Activated naive CD8-positive, alpha-beta T cell treated with anti-CD3 and anti-CD28 coated beads for 36 hours (primary cell): ENCODE measurements at places on chromosomes 7 and 10. TPM values are rescaled to one million over a fixed set of nuclear protein-coding genes. Genes with fewer than 3 reads are reported as not detected.

Gene CFAP58
- 0.41 TPM for total RNA-seq

- H3K27ac ChIP-seq, result no peak overlapping the region
- DNase-seq, result no peak
- H3K4me1 ChIP-seq, result peaks cover 9% of the 10 kb centered on the region
- no peaks in the 10 kb centered on the region for H3K27me3 ChIP-seq
- H3K4me3 ChIP-seq, result no peak overlapping the region
These were observed 66.6 kb downstream of the CALML3 start for GRCh38 chr10:5591336-5591824.

GRCh38 chr10:125144693-125145623 lies 15.4 kb downstream of the CTBP2 start:
- no peak for DNase-seq
- H3K36me3 ChIP-seq, result no peaks in the 10 kb centered on the region
- peaks cover 53% of the 10 kb centered on the region for H3K27me3 ChIP-seq
- no peak overlapping the region for H3K27ac ChIP-seq
- no peaks in the 10 kb centered on the region for H3K4me1 ChIP-seq

DNA sequence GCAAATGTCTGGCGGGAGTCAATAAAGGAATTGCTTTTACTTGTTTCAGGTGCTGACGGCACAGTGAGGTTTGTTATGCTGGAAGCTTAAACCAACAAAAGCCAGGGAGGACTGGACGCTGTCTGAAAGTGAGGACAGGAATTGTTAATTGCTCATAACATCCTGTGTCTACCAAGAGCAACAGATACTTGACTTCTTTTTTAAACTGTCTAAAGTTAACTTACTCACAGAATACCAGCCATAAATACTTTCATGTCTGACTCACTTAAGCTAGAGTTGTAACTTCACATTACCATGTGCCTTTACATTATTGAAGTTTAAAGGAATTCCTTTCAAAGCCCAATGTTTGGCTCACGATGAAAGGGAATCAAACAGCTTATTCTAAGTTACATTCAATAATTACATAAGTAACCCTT lies 252.7 kb upstream of the SHH start:
- H3K27ac ChIP-seq, result no peak overlapping the region
- DNase-seq, result no peak

Gene HOXA11
- total RNA-seq, result not detected

DNA sequence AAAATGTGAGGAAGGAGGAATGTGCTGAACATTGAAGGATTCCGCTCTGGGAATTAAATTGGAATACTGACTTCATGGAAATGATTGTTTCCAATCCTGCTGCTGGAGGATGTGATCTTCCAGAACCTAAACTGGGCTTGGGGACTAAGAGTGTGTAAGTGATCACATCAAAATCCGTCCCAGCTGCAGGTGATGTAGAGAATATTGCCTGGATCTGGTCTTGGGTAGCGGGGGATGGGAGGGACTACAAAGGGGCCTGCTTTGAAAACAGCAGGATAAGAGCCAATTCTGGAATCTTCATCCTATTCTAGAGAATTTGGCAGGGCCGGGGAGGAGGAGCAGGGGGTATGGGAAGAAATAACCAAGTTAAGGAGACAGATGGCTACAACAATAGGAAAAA lies 552.2 kb upstream of the FZD8 start:
- H3K4me1 ChIP-seq, result no peaks in the 10 kb centered on the region
- H3K27ac ChIP-seq, result no peak overlapping the region
- no peak overlapping the region for H3K4me3 ChIP-seq
- DNase-seq, result no peak
- H3K27me3 ChIP-seq, result no peaks in the 10 kb centered on the region
- H3K36me3 ChIP-seq, result no peaks in the 10 kb centered on the region

DNA sequence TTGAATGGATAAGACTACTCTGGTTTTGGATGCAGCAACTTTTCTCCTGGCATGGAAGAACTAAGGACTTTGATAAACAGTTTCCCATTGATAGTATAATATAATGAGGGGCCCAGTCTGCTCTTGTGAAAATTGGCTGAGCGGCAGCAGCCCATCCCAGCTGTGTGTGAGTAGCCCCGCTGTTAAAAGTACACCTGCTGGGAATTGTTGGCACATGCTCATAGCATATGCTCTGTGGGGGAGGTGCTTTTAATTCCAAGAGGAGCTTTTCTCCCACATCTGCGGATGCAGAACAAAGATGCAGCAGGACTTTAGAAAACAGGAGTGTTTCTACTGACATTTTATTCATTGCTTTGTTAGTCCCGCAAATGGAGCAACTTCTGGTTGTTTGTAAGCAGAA lies 19.0 kb downstream of the SRI start:
- no peak for DNase-seq
- H3K27me3 ChIP-seq, result no peaks in the 10 kb centered on the region
- no peak overlapping the region for H3K27ac ChIP-seq
- peaks cover 28% of the 10 kb centered on the region for H3K36me3 ChIP-seq
- H3K4me3 ChIP-seq, result no peak overlapping the region
- peaks cover 17% of the 10 kb centered on the region for H3K4me1 ChIP-seq

GRCh38 chr7:132988117-132988516 lies 93.8 kb downstream of the CHCHD3 start:
- no peak overlapping the region for H3K27ac ChIP-seq
- peaks cover 4% of the 10 kb centered on the region for H3K4me1 ChIP-seq
- H3K27me3 ChIP-seq, result no peaks in the 10 kb centered on the region
- DNase-seq, result no peak
- H3K4me3 ChIP-seq, result no peak overlapping the region
- H3K36me3 ChIP-seq, result peaks cover 34% of the 10 kb centered on the region

Gene ASB10
- total RNA-seq, result not detected

DNA sequence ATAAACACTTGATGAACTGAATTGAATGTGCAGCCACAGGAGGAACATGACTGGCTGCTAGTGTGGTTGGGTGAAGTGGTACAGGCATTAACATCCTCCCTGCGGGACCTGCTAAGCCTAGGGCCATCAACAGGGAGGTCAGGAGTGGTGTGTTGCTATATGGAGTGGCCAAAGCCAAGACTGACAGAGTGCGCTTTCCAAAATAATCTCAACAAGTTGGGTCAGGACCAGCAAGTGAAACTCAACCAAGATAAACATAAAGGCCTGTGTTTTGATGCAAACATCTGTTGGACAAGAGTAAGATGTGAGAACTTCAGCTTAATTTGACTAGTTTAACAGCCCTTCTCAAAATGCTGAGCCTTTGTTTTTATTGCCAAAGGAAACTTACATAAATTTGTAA lies 97.7 kb downstream of the WDFY4 start:
- no peak overlapping the region for H3K27ac ChIP-seq
- no peak overlapping the region for H3K4me3 ChIP-seq
- H3K4me1 ChIP-seq, result no peaks in the 10 kb centered on the region
- no peaks in the 10 kb centered on the region for H3K27me3 ChIP-seq
- H3K36me3 ChIP-seq, result no peaks in the 10 kb centered on the region

DNA sequence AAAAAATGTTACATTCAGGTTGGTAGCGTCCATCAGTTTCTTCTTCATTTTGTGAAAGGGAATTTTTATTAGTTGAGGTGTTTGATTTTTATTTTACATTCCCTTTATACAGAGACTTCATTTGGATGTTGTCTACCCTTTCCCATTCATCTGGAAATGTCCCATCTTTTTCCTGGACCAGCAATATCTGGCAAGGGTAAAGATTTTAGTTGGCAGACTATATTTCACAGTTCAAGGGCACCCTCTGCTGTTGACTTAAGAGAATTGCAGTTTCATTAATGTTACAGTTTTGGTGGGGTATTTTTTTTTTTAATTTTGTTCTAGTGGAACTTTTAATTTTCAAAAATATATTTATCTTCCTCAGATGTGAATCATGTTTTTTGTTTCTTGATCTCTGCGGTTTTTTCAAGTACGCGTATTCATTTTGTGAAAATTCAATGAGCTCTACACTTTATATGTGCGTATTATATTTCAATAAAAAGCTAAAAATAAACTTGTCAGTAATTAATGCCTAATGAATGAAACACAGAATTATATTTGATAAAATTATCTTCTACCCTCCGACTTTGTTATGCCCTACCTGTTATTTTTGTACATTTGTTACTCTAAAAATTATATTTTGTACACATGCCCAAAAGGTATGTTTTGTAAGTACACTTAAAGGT lies 97.9 kb upstream of the KLF14 start:
- no peak overlapping the region for H3K27ac ChIP-seq
- peaks cover under 1% of the 10 kb centered on the region for H3K36me3 ChIP-seq
- no peaks in the 10 kb centered on the region for H3K27me3 ChIP-seq
- no peak overlapping the region for H3K4me3 ChIP-seq

GRCh38 chr7:13946181-13946580 lies 43.3 kb downstream of the ETV1 start:
- no peak overlapping the region for H3K4me3 ChIP-seq
- H3K4me1 ChIP-seq, result no peaks in the 10 kb centered on the region

DNA sequence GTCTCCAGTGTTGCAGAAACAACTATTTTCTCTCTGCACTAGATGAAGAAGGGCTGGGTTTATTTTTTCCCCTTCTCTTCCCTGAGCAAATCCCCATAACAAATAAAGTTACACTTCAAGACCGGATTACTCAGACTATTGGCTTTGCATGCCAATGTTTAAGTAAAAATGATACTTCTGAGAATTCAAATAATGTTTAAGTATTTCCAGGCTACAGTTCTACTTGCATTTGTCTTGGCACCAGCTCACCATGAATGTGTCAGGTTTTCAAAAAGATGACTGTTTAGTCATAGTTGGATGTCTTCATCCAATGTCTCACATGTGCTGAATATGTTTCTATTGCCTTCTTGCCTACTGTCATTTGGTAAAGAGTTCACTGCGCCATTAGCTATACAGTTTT lies 912.6 kb downstream of the GATA3 start:
- peaks cover 5% of the 10 kb centered on the region for H3K36me3 ChIP-seq
- no peak overlapping the region for H3K4me3 ChIP-seq
- DNase-seq, result no peak
- no peaks in the 10 kb centered on the region for H3K27me3 ChIP-seq
- no peak overlapping the region for H3K27ac ChIP-seq
- H3K4me1 ChIP-seq, result peaks cover 7% of the 10 kb centered on the region

DNA sequence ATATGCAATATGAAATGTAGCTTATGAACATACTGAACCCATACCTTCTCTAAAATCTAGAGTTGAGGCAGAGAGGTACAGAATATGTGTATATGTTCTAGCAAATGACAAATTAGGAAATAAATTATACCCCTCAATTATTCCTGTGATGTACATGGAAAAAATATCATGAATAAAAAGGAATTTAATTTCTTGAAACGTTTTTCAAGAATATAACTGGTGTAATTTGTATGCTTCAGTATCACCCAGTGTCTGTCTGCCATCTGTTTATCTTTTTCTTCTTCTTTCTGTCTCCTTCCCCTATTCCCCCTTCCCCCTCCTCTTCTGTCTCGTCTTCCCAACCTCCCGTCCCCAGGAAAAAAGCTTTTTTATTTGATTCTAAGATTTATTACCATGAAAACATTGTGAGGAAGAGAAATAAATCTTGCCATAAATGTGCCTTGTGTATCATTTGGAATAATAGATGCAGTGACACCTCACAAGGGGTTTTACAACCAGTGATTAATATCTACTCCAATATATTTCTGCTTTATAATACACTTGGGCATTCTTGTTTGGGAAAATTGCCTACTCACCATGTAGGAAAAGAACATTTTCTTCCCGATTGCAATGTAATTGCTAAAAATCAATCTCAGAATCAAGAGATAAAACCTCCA lies 12.2 kb downstream of the LANCL2 start:
- no peak overlapping the region for H3K4me3 ChIP-seq
- no peak for DNase-seq
- no peaks in the 10 kb centered on the region for H3K27me3 ChIP-seq
- no peak overlapping the region for H3K27ac ChIP-seq
- H3K4me1 ChIP-seq, result peaks cover 8% of the 10 kb centered on the region

DNA sequence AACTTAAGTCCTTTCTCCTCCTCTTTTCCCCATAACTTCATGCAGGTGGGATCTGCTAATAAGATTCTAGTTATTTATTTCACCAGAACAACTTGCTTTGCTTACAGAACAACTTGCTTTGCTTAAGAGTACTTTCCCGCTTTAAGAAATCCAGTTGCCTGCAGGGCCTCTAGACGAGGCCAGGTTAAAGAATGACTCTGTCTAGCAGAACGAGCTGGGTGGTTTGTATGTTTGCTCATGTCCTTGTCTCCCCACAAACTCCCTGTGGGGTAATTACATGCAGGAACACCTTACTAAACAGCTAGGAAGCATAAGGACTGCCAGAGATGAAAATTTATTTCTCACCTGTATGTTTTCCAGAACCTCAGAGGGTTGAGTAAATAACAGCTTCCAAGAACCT lies 8.8 kb upstream of the FZD8 start:
- H3K4me3 ChIP-seq, result no peak overlapping the region
- H3K4me1 ChIP-seq, result no peaks in the 10 kb centered on the region
- no peaks in the 10 kb centered on the region for H3K36me3 ChIP-seq
- peaks cover 19% of the 10 kb centered on the region for H3K27me3 ChIP-seq

Gene AKR1B15
- not detected for total RNA-seq

GRCh38 chr7:127290801-127291361 lies 38.1 kb upstream of the GRM8 start:
- H3K27me3 ChIP-seq, result peaks cover 13% of the 10 kb centered on the region
- no peak for DNase-seq
- H3K36me3 ChIP-seq, result no peaks in the 10 kb centered on the region
- no peaks in the 10 kb centered on the region for H3K4me1 ChIP-seq
- H3K4me3 ChIP-seq, result no peak overlapping the region

Gene ACTL6B
- total RNA-seq, result not detected

Gene WNT8B
- not detected for total RNA-seq

DNA sequence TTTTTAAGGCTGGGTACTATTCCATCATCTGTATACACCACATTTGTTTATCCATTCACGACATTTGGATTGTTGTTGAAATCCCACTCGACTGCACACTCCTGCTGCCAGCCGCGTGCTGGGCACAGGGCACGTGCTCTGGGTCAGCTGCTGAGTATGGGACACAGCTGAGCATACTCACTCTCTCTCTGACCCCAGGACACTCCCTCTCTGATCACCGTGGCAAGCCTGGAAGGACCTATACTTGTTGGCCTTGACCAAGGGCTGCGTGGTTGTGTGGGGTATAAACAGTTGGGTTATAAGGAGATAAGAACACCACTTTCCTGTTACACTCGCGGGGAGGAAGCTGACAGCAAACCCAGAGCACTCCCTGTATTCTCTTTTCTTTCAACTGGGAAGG lies 153.0 kb upstream of the RHEB start:
- H3K4me1 ChIP-seq, result peaks cover 2% of the 10 kb centered on the region
- peak overlapping the region; percentile 12 for H3K27ac ChIP-seq
- H3K36me3 ChIP-seq, result peaks cover 22% of the 10 kb centered on the region
- no peak for DNase-seq

- peak; percentile 43 for DNase-seq
- peak overlapping the region; percentile 96 for H3K27ac ChIP-seq
- peak overlapping the region; percentile 77 for H3K4me3 ChIP-seq
- no peaks in the 10 kb centered on the region for H3K27me3 ChIP-seq
These were observed 49.3 kb upstream of the GNA12 start for GRCh38 chr7:2893411-2893861.

Gene PWWP2B
- 2.9 TPM for total RNA-seq

DNA sequence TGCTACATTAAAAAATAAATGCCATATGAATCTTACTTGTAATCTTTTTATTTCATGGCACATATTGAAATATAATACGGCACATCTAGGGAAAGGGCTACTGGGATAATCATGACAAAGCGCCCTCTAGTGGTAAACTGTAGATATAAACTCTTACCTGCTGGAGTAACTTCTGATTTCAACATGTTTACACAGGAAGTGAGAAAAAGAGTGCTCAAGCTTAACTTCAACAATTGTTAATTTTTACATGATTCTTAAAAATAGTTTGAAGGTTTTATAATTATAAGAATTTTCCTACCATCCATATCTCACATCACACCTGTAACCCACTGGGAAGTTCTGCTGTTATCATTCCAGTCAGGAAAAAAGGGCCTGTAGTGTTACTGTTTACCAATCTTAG lies 2.0 kb upstream of the HEPACAM2 start:
- peaks cover 10% of the 10 kb centered on the region for H3K4me1 ChIP-seq
- no peak overlapping the region for H3K27ac ChIP-seq
- H3K27me3 ChIP-seq, result no peaks in the 10 kb centered on the region
- no peak for DNase-seq
